ENCODE measurements at places on chromosomes 5 and 9.
A peak's percentile ranks its signal among the peaks of the same experiment; 100 is the strongest.

DNA sequence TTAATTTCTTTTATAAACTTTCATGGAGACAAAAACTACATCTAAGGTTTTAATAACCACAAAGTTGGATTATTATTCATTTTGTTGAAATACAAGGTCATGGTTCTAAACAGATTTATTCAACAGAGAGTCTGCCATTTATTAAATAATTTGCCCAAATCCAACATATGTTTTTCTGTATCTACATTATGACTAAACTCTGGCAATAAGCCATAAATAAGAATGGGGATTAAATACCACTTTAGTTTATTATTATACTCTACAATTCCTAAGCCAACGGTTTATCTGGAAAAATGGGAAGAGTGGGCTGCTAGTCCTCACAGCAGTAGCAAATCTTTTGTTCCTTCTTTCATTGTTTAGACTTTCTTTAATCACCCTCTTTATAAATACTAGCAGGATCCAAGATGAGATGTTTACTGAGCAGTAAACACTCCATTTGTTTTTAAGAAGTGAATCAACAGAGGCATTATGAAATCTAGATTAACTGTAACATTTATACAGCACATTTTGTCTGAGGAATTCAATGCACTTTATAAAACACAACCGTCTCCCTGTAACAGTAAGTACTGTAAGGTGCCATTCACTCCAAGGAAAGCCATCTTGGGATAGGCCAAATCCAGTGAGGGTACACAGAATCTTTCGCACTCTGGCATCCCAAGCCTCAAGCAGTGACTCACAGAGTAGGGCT, 89.7 kb downstream of the DROSHA start:
- DNase-seq = no peak

GRCh38 chr5:177421062-177421798, 5.2 kb upstream of the GRK6 start:
- no peak for DNase-seq

DNA sequence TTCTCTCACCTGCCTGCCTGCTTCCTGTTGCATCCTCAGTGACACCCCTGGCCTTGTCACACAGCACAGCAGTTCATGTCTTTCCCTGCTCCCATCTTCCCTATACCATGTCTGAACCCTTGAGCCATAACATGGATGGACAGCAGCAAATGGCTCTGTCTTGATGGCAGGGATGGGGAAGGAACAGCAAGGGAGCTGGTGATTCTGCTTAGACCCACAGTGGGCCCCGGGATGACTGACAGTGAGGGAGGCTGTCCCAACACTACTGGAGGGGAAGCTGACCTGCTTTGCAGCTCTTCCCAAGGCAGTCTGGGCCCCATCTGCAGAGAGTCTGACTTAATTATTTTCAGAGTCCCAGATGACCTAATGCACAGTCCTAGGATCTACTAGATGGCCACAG, 48.2 kb downstream of the MARCHF3 start:
- no peak for DNase-seq

DNA sequence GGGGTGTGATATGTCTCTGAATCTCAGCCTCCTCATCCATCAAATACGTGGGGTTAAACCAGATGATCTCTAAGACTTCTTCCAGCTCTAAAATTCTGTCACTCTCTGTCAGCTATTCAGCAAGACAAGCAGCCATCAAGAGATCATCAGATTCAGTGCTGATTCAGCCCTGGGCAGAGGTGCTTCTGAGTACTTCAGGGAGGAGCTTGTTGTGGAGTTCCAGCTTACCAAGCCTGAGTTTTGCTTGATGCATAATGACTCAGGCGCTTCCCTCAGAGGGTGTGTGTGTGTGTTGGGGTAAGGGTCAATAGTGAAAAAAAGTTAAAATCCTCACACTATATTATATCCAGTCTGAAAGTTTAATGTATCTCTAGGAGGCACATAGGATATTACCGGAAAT, 29.6 kb upstream of the TAF1L start:
- peak; percentile 2 for DNase-seq

DNA sequence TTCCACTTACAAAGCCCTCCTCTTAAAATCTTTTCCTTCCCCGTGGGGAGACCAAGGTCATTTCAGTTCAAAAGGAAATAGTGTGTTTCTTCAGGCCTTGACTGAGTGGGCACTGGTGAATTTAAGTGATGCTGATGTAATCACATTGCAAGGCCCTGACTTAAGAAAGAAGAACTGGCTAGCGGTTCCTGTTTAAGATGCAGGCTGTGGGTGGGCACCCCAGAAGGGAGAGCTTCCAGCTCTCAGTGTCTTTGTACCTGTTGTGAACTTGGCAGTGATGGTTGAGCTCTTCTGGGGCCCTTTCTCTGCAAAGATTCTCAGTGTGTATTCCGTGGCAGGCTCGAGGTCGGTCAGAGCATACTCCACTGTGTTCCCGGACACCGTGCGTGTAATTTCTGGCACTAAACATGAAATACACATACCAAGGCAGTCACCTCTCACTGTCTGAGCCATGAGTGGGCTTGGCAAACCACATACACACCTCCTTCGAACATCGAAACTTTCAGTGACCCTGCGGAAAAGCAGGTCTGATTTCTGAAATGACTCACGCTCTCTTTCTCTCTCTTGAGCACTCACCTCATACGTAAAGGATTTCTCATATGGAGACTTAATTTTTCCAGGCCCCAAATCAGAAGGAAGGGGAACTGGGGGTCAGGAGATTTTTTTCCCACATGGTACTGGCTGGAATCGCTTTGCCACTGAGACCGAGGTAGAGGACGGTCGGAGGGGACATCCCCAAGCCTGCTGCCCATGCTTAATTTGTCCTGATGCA, 81.9 kb downstream of the TNC start:
- DNase-seq = peak; percentile 72

- DNase-seq = no peak
Observed at GRCh38 chr5:39532511-39532910, 107.7 kb upstream of the DAB2 start.

DNA sequence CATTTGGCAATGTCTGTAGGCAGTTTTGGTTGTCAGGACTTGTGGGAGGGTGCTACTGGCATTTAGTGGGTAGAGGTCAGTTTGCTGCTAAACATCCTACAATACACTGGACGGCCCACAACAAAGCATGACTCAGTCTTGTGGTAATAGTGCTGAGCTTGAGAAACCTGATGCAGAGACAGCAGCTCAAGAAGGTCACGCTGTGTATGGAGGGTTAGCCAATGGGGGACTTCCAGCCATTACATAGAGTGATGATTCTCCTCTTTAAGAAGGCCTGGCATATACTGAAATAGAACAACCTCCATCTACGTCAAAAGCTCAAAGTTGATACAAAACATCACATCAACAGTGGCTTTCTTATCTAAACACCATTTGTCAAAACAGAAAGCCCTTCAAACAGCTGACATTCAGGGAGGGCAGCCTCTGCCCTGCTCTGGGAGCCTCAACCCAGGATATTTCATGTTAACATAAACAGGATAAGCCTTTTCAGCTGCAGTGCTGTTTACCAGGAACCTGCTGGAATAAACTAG, 143.0 kb downstream of the GPBP1 start:
- DNase-seq = no peak

DNA sequence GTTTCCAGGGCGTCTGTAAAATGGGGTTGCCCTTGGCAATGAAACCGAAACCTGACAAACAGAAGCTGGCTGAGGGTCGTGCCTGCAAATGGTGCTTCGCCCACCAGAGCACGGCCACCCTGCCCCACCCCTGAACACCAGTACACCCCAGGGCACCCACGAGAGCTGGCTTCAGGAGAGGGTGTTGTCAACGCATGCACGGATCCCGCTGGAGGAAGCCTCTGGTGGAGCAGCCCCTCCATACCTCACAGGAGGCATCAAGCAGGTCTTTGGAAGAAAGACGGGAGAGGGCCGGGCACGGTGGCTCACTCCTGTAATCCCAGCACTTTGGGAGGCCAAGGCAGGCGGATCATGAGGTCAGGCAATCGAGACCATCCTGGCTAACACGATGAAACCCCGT, 8.6 kb downstream of the SLC6A3 start:
- no peak for DNase-seq

DNA sequence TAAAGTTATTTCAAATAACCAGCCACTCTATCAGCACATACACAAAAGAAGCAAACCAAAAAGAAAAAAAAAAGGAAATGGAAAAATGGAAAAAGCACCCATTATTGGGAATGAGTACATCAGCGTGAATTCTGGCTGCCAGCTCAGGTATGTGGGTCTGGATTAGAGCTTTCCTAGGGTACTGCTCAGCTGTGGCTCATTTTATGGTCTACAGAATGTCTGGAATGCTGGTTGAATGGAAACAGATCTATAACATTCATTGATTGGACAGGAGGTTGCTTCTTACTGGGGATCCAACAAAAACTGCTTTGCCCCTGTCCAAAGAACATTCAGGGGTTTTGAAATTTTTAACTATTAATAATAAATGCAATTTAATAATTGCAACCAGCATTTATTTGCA, 3.9 kb upstream of the CAST start:
- DNase-seq = no peak

DNA sequence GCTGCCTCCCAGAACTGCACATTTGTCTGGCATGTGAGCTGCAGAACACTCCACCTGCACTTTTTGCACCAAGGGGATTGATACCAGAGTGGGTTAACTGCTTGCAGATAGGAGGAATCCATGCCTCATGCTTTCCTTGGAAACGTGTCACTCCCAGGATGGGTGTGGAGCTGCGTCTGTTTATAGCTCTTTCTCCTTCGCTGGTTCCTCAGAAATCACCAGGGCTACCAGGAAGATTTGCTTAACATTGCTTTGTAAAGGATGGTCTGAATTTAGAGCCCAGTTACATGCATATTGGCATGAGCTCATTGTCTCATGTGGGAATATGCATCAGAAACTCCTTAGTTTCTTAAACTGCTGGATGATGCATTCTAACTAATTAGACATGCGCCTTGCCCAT, 234.6 kb downstream of the GADD45G start:
- no peak for DNase-seq

- no peak for DNase-seq
Observed at GRCh38 chr9:34572092-34572491, 17.4 kb downstream of the CNTFR start.

DNA sequence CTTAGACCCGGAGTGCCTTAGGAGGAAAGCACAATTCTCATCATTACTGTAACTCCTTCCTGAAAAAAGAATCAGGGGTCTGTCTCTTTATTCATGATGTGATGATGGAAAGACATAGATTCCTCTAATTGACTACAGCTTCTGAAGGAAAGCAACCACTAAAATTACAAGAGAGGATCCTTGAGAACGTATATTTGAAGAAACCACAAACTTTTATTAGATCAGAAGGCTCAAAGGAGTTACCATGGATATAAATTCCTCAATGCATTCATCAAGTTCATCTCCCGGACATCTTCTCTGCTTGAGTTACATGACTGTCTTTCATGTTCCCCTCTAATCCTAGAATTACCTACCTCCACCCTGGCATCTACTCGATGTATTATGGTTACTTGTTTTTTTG, 104.1 kb upstream of the PAPPA start:
- no peak for DNase-seq

DNA sequence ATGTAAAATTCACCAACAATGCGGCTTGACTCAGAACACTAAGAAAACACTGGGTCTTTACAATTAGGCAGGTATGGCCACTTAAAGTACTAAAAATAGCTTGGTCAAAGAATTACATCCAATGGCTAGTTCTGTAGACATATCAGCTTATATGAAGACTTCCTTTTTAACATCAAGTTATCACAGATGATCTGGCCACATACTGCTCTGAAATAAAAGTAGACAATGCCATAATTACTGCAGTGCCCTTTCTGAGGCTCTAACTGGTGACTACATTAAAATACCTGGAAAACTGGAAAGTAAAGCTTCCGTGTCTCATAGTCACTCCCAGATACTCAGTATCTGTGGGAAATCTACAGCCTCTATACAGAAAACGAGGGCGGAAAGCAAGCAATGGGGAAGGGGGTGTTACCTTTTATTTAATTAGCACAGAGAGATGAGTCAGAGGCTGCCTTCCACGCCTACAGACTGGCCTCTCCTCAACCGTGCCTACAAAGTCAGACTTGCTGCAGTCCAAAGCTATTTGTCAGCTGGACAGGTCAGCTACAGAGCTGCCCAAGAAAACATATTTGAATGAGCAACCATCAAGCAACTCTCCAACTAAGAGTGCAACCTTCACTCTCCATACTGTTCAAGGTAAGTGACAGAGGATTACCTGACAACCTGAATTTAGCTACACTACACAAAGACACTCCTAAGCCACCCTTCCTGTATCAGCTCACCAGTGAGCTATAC, 8.7 kb downstream of the SERINC5 start:
- no peak for DNase-seq

DNA sequence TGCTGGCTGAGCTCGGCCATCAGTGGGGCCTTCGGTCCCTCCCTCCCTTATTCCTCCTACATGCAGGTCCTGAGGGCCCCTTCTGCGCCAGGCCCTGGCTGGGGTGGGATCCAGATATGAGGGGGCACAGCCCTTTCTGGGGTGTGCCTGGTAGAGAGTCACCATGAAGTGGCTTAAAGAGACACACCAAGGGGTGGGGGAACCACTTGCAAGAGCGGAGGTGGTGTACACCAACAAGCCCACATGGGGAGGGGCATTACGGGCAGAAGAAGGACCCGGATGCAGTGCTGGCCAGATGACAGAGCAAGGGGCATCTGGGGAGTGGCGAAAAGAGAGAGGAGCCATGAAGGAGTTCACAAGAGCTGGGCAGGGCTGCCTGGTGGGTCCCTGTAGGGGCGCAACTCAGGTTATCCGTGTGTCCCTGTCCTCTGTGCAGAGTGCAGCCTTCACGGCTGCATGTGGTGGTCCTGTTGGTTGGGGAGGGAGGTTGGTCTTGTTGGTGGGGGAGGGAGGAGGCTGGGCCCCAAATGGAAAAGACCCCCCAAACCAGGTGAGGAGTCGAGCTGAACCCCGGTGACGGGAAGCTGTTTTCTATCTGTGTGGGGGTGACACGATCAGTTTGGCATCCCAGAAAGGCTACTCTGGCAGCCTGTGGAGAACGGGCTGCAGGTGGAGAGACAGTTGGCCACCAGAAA, 158.1 kb downstream of the DAB2IP start:
- no peak for DNase-seq

DNA sequence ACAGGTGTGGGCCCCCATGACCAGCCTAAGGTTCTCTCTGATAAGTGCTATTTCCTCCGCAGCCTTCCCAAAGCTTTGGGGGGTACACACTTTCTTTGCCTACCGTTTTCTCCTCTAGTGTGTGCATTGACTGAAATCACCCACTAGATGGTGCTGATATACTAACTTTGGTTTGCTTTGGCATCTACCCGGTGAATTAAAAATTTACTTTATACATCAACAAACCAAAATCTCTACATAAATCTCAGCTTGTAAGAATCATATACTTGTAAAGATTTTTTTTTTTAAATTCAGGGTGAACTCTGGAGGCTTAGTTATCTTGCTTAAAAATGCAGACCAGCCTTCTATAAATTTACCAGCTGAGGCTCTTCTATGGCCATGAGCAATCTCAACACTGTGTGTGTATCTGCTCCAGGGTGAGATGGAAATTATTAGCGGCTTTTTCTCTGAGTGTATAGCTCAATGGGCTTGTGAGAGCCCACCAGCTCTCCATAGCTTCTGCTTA, 475.7 kb upstream of the TNC start:
- DNase-seq = peak; percentile 62

- DNase-seq = no peak
Observed at GRCh38 chr9:113992276-113992951, 85.7 kb downstream of the AMBP start.

GRCh38 chr9:79862921-79863890, 291.4 kb downstream of the TLE4 start:
- no peak for DNase-seq

- no peak for DNase-seq
Observed at GRCh38 chr9:27828908-27829307, 255.6 kb upstream of the C9orf72 start.

All from fibroblast of skin of left biceps (primary cell).